ENCODE measurements at places on chromosomes 5 and 9. TPM values are rescaled to one million over a fixed set of nuclear protein-coding genes. Genes with fewer than 3 reads are reported as not detected.

CCDC192 gene
- polyA plus RNA-seq = 0.41 TPM

F12 gene
- 1.1 TPM for polyA plus RNA-seq

GRCh38 chr5:5792106-5792505 is 369.6 kb downstream of the ICE1 start:
- no peak for DNase-seq

DNA sequence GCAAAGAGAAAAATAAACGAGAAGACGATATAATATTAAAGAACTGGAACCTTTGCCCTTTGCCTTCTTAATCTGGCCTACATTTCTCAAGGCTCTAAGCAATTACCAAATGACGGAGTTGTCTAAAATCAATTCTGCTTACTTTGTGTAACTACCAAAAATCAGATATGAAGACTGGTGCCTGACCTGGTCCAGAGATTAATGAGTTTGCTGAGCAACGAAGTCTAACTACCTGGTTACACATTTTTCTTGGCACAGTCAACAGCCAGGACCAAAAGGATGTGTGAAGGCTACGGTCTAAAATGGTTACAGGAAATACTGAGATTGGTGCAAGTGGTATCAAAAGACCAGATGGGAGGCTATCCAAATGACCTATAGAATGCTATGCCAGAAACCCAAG is 17.8 kb upstream of the IFNE start:
- no peak for DNase-seq

GRCh38 chr9:124908098-124908497 is 32.8 kb downstream of the GOLGA1 start:
- DNase-seq = no peak

GRCh38 chr5:82975396-82975795 is 101.8 kb downstream of the TMEM167A start:
- no peak for DNase-seq

DNA sequence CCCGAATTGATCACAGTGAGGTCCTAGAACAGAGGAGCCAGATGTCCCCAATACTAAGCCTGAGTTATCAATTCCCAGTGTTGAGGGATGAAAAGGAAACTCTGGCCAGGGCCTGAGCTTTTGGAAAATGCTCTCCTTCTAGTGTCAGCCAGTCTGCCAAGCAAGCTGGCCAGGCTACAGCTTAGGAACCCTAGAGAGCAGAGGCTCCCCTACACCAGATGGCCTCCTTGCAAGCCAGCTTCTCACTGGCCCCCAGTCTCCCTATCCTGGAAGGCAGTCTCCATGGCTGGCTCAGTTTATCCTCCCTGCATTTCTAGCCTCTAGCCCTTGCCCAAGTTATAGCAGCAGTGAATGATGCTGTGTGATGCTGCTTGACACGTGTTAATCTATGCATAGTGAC is 204.7 kb upstream of the WWC1 start:
- no peak for DNase-seq

DNA sequence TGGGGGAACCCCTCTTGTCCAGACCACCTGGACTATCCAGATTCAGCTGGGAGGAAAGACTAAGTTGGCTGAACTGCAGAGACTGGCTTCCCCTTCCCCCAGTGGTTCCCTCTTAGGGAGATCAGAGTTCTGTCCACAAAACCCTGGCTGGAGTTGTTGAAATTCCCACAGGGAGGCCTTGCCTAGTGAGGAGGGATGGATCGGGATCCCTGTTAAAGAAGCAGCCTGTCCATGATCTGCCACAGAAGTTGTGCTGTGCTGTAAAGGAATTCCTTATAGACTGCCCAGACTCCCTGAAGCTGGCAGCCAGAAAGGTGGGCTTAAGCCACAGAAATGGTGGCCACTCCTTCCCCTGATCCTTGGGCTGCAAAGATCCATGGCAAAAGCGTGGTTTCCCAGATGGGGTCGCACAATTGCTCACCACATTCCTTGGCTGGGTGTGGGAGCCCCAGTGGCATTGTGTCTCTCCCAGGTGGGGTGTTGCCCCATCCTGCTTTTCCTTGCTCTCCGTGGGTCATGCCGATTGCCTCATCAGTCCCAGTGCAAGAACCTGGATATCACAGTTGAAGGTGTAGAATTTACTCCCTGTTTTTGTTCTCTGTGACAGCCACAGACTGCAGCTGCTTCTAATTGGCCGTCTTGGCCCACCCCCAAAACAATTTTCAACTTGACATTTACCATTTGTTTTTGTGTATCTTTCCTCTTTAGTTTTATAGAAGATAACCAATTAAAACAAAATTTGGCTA is 342.4 kb downstream of the FGF10 start:
- DNase-seq = no peak

PRR16 gene
- polyA plus RNA-seq = 11.9 TPM

DNA sequence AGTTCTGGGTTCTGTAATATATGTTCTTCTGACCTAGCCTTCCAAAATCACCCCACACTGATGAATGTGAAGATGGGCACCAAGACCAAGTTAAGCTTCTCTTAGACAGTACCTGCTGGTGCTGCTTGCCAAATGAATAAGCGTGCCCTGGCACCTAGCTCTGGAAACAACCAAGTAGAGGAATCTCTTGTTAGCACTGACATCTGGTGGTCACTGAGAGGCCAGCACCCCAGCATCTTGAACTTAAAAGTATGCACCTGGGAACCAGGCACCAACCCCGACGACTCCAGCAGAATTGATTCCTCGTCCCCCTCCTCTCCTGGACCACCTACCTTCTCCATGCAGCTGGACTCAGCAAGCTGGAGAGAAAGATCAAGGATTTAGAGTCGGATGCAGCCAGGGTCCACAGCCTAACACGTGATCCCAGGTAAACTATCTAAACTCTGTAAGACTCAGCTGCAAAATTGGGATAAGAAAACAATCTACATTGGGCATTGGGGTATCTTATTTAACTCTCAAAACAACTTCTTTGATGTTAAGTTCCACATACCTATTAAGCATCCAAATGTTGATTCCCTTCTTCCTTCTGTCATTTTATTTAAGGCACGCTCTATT is 89.8 kb downstream of the SLC1A3 start:
- no peak for DNase-seq

NEUROG1 gene
- polyA plus RNA-seq = not detected

DNA sequence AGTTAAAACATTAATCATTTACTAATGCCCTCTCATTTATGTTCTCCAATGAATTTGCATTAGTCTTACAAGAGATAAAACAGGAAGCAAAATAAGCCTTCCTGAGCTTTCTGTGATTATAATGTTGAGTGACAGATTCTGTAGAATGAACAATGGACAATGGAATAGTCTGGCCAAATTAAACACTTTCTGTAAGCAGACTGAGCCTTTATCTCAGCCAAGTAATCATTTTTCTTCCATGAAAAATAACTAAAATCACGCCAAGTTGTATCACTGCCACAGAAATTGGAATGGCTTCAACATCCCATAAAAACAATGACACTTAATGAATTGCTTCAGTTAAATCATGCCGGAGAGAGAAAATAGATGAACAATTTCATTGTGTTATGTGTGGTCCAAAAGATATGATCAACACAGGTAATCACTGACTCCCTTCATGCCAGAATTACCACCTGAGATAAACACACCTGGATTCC is 63.0 kb downstream of the TSSK1B start:
- DNase-seq = peak; percentile 51

DNA sequence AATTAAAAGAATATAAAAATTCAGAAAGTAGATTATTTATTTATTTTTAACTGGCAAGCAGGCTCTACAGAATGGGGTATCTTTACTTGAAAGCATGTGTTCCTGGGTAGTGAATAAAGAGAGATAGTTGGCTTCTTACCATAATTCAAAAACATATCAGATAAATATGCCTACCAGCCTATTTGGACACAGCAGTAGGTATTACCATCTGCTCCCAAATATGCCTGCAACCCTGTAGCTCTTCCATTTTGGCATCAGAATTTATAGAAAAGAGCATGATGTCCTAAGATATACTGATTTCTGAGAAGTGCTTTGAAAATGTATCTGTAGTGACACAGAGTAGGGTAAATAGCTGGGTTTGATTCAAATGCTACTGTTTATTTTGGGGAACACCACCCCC is 1300.5 kb upstream of the DMAC1 start:
- DNase-seq = no peak

DNA sequence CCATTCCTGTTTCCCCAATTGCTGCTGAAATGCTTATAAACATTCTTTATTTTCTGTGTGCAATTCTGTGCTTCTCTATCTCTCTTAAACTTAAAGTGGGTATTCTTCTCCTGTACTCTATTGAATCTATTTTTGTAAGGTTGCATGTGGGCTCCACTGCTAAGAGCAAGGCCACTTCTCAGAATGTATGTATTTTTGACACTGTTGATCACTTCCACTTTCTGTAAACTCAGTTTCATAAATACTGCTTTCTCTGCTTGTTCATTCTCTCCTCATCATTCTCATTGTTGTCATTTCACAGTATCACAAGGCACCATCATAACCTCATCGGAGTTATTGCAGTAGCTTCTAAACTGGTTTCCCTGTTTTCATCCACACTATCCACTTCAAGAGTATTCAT is 483.0 kb upstream of the CDH18 start:
- DNase-seq = no peak

DNA sequence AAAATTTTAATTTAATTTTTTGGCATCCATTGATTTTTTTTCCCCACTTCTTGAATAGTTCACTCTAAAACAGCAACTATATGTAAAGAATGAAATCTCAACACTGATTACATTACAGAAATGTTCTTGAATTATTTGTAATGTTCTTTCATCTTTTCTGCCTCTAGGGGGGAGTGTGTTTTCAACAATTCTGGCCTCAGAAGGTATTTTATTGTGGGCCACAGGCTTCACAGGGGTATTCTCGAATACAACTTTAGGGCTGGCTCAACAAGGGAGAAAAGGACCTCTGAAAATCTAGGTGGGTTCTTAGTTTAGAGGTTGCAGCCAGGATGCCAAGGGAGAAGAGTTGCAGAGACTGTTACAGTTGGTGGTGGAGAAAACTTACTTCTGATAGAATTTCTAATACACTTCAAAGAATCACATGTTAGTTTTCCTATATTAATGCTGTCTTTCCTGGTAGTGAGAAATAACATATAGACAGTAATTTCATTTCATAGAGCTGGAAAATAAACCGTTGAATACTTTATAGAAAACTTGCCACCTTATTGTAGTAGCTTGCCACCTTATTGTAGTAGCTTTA is 3.6 kb upstream of the NPR3 start:
- DNase-seq = no peak

DNA sequence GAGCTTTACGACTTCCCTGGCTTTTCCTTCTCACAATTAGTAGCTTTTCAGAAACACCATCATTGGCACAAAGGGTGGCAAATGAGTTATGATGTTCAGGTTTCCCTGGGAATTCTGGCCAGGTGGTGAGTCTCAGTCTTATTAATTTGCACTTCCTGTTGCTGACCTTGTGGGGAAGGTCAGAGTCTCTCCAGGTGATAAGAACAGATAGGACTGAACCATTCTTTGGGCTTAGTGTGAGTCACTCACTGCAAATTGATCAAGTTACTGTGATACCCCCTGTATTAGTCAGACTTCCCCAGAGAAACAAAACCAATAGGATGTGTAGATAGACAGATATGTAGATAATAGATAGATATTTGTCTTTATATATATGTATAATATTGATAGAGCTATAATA is 53.8 kb upstream of the RANBP3L start:
- DNase-seq = no peak

- DNase-seq = no peak
Observed at GRCh38 chr5:17151686-17152085, 65.7 kb upstream of the BASP1 start.

- no peak for DNase-seq
Observed at GRCh38 chr9:72038408-72038807, 22.0 kb downstream of the C9orf57 start.

MYMK gene
- polyA plus RNA-seq = not detected
